ENCODE measurements at places on chromosomes 6 and 20.

- DNase-seq: no peak
Observed at GRCh38 chr6:100229512-100229911, 235.2 kb downstream of the SIM1 start.

GRCh38 chr6:113754291-113754690 lies 102.9 kb upstream of the MARCKS start:
- DNase-seq: no peak

GRCh38 chr6:44022296-44022661 lies 105.0 kb downstream of the MRPL14 start:
- no peak for DNase-seq

DNA sequence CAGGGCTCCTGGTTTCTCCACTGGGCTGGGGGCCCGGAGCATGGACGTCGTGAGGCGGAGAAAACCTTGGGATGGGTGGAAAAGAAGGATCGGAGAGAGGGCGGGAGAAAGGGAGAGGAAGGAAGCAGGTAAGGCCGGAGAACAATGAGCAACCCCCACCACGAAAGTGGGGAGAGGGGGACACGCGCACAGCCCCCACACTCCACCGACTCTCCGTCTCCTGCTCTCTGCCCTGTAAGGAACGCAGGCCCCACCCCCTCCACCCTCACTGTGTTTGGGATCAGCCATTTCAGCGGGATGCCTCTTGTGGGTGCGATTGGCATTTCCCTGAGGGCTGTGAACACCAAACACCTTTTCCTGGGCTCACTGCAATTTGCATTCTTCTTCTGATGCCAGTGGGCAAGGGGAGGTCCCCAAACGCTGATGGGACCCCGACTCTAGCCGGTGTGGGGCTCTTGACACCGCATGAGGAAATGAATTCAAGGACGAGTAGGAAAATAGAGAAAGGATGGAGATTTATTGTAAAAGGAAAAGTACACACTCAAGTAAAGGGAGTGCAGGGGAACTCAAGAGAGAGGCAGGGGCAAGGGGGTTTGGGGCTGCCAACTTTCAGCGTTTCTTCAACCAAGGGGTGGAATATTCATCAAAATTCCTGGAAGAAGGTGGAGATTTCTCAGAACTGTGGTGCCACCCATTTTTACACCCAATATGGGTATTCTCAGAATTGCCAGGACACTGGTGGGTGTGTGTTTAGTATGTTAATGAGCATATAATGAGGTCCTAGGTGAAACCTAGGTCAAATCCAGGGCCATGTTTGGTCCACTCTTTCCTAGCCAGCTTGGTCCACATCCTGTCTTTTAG lies 13.1 kb upstream of the RAET1L start:
- DNase-seq: no peak

DNA sequence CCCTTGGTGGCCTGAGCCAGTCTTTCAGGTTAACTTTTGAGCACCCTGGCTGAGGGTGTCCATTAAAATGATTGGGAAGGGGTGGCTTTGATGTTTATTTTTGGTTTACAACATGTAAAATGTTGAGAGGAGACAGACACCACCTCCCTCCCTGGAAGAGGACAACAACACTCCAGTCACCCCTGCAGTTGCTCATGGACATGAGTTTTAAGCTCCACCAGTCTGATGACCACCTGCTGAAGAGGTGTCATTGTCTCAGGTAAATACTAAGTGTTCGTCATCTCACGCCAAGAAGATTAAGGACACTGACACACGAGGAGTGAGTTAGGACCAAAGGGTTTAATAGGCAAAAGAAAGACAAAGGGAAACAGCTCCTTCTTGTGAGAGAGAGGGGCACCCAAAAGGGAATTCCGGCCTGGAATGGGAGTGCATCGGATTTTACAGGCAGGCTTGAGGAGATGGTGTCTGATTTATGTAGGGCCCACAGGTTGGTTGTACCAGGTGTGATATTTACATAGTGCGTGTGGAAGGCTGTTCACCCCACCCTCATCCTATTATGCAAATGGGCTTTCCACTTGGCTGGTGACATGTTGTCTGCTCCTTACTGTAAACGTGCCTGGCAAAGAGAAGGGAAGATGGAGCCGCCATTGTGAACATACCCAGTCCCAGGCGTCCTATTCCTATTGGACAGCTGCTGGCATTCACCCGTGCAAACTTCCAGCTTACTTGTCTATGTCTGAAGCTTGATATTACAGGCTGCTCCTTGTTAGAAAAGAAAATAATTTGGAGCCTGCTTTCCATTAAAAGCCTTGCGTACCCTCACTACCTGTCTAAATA lies 6.6 kb downstream of the HLA-B start:
- DNase-seq: peak; percentile 31

DNA sequence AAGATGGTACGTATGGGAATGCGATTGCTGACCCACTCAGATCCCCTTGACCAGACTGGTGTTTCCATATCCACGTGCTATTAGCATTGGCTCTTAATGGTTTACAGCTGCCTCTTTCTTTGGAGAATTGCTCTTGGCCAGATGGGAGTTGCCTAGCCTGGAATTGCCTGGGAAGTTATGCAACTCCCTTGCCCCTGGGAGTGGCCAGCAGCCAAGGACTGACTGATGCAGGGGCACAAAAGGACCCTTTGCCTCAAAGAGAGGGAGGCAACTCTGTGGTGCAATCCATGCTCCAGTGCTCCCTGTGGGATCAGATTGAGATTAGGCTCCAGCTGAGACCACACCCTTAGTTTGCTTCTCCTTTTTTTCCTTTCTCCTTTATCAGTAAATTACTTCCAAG lies 203.5 kb upstream of the JAG1 start:
- DNase-seq: no peak

- DNase-seq: peak; percentile 33
Observed at GRCh38 chr20:4812641-4813075, 90.9 kb downstream of the PRND start.

GRCh38 chr6:15239616-15240364 lies 6.1 kb upstream of the JARID2 start:
- no peak for DNase-seq

DNA sequence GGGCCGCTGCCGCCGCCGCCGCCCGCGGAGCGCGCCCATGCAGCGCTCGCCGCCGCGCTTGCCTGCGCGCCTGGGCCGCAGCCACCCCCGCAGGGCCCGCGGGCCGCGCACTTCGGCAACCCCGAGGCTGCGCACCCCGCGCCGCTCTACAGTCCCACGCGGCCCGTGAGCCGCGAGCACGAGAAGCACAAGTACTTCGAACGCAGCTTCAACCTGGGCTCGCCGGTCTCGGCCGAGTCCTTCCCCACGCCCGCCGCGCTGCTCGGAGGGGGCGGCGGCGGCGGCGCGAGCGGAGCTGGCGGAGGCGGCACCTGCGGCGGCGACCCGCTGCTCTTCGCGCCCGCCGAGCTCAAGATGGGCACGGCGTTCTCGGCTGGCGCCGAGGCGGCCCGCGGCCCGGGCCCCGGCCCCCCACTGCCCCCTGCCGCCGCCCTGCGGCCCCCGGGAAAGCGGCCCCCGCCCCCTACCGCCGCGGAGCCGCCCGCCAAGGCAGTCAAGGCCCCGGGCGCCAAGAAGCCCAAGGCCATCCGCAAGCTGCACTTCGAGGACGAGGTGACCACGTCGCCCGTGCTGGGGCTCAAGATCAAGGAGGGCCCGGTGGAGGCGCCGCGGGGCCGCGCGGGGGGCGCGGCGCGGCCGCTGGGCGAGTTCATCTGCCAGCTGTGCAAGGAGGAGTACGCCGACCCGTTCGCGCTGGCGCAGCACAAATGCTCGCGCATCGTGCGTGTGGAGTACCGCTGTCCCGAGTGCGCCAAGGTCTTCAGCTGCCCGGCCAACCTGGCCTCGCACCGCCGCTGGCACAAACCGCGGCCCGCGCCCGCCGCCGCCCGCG lies 730 bp downstream of the INSM1 start:
- DNase-seq: no peak

GRCh38 chr6:25576919-25577318 lies 75.1 kb upstream of the SCGN start:
- no peak for DNase-seq

DNA sequence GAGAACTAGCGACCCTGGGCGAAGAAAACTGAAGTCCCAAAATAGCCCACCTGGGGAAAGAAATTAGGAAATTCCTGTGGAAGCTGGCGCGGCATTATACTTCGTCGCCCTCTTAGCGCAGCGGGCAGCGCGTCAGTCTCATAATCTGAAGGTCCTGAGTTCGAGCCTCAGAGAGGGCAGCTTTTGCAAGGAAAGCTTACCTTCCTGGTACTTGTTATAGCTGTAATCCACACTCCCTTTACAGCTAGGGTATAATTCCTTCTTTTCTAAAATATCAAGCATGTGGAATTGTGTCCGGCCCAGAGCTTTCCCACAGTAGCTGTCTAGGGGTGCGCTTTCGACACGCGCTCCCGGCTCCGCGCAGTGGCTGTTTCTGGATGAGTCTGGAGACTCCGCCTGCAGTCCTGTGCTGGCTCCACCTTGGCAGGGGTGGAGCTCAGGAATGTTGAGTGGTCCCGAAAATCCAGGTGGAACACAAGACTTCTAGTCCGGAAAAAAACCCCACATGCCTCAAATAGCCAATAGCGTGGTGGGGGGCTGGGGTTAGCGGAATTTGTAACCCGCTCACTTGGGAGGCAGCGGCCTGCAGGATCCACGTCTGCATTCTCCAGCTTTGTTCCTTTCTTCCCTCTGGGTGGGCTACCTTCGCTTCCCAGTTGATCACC lies 83.7 kb upstream of the ZNF322 start:
- no peak for DNase-seq

- no peak for DNase-seq
Observed at GRCh38 chr6:134590004-134590403, 272.1 kb upstream of the SGK1 start.

DNA sequence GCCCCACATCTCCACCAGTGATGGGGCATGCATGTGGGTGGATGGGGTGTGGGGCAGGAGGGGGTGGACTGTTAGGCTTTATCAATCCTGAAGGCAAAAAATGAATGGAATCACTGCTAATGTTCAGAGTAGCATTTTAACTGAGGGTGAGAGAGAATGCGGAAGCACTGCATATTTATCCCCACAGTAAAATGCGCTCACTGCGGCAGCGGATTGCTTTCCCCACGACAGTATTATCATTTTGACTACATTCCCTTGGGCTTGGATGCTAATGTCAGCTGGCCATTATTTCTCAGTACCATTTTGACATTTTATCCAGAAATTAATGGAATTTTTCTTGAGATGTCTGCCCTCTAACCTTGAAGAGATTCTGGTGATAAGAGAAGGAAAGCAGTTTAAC lies 13.4 kb downstream of the ALDH8A1 start:
- DNase-seq: no peak

DNA sequence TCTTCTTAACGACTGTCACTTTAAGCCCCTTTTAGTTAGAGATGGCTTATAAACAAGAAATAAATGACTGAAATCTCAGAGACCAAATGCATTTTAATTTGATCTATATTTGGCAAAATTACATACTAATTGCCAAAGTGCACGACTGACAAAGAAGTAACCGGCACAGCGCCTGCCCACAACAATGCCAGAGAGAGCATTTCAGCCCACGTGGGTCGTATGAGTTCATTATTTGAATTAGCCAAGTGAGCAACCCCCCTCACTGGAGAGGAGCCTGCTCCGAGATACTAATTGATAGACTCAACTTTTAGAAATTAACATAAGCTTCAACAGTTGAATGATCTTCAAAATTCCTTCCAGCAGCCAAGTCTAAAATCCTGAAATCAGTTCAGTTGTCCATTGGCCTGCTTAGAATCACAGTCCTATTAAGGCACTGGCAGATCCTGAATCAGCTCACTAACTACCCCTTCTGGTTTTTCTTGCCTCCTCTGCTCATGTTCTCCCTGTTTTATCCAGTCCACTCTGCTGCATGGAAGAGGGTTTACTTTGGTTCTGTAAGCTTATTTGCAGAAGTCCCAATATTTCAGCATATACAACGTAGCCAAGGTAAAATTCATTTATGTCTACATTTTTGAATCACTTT lies 519.1 kb upstream of the AGPAT4 start:
- DNase-seq: no peak

DNA sequence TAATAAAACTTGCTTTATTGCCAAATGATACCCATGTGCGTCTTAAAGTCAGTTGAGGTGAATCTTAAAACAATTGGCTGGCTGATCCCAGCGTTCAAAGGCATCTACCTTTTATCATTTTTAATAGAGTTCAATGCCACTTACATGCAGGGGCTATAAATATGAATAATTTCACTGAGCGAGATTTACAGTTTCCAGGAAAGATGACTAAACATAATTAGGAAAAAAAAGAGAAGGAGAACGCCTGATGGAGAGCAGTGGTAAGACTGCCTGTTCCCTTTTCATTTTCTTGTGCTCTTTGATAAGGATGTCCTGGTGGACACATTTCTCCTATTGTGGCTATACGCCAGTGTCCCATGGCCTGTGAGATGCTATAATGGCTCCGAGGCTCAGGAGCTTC lies 139.9 kb upstream of the SLC22A23 start:
- DNase-seq: no peak

GRCh38 chr20:63027922-63028389 lies 21.2 kb upstream of the BHLHE23 start:
- no peak for DNase-seq

- no peak for DNase-seq
Observed at GRCh38 chr20:20439602-20440190, 71.8 kb downstream of the INSM1 start.

DNA sequence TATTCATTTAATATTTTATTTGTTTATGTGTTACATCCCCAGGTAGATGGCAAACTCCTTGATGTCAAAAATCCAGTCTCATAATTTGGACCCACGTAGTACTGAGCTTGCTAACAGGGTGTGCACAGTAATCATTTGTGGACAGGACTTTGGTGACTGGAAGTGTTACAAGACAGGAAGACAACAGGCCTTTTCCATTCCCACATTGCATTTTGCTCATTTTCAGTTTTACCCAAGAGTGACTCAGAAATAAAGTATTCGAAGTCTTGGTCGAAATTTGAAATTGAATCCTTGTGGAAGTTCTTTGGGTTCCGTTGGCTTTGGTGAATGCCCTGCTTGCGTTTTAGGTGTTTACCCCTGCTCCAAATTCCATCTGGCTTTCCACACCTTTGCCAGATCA lies 63.0 kb upstream of the THBS2 start:
- no peak for DNase-seq

- DNase-seq: no peak
Observed at GRCh38 chr6:147508866-147509608, 547 bp downstream of the SAMD5 start.

DNA sequence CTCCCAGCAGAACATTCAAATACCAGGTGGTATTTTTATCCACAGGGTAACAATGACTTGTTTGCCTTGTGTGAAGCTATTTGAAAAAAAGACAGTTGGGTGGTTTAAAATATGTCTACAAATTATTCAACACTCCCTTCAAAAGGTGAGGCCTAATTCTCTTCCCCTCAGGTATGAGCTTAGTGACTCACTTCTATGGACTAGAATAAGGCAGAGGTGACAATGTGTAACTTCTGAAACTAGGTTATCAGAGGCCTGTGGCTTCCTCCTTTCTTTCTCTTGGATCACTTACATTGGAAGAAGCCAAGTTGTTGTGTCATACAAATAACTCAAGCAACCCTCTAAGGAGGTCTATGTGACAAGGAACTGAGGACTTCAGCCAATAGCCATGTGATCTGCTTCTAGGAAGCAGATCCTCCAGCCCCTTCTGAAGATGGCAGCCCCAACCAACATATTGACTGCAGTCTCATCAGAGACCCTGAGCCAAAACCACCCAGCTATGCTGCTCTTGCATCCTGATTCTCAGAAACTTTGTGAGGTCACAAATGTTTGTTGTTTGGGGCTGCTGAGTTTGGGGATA lies 102.6 kb downstream of the SNAP25 start:
- DNase-seq: no peak
